ENCODE measurements at places on chromosomes 1 and 21.

GRCh38 chr1:110259770-110260169 lies 49.7 kb downstream of the KCNC4 start:
- no peak for DNase-seq

DNA sequence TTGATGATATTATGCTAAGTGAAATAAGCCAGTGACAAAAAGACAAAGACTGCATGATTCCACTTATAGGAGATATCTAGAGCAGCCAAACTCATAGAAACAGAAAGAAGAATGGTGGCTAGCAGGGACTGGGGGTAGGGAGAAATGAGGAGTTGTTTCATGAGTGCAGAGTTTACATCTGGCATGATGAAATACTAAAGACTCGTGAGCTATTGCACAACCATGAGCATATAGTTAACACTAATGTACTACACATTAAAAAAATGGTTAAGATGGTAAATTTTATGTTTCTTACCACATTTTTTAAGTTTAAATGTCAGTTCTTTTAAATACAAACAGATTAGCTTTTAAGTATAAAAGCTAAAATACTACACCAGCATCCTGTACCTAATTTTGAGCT lies 57.8 kb downstream of the ESRRG start:
- no peak for DNase-seq

DNA sequence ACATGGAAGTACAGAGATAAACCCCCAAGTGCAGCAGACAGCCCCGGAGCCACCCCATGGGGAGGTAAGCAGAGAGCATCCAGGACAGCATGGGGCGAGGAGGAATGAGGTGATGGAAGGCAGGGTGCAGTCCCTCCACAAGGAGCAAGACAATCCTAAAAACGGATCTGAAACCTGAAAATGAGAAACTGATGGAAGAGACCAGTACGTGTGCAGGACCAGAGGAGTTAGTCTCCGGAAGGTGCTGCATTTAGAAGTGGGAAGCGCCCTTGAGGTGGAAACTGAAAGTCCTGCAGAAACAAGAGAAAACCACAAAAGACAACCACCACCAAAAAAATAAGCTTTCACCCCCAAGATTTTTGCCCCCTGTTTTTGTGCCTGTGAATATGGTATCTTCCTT lies 17.4 kb upstream of the DDOST start:
- DNase-seq: no peak

GRCh38 chr1:4637616-4638344 lies 16.6 kb upstream of the AJAP1 start:
- no peak for DNase-seq

DNA sequence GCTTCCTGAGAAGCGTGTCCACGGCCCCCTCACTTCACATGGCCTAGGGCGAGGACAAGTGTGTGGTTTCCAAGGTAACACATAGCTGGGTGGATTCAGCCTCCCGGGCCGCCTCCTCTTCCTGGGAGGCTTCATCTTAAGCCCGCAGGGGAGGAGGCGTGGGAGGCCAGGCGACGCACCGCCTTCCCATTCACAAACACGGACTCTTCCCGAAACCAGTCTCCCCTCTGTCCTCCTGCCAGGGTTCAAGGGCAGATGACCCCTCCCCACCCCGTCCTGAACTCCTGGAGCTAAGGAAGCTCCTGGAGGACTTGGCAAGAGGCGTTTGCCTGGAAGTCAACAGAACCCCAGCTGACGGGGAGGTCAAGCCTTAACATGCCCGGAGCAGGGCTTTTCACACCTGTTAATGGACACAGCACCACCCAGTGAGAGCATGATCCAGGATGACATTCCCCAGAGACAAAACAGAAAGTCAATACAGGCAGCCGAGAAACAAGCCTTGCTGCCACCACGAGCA lies 56.7 kb downstream of the KCNN3 start:
- no peak for DNase-seq

- DNase-seq: no peak
These were observed 42.5 kb downstream of the ERI3 start for GRCh38 chr1:44312399-44313196.

- DNase-seq: no peak
These were observed 5.7 kb downstream of the DUSP23 start for GRCh38 chr1:159786465-159786864.

GRCh38 chr1:167676205-167676915 lies 45.4 kb upstream of the MPZL1 start:
- no peak for DNase-seq

DNA sequence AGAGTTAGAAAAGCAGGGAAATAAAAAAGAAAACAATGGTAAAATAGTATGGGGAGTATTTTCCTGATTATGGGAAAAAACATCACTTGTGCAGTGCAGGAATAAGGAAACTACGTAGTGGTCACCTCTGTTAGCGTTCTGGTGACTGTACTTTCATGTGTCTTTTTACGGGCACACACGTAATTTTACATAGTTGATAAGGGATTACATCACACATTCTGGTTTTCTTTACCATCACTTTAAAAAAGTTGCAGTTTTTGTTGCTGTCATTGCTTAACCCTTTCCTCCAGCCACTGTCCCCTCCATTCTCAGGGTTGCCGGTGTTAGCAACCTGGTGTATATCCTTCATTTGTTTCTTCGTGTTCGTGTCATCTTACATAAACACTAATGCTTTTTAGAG lies 35.1 kb downstream of the CNIH3 start:
- DNase-seq: no peak

DNA sequence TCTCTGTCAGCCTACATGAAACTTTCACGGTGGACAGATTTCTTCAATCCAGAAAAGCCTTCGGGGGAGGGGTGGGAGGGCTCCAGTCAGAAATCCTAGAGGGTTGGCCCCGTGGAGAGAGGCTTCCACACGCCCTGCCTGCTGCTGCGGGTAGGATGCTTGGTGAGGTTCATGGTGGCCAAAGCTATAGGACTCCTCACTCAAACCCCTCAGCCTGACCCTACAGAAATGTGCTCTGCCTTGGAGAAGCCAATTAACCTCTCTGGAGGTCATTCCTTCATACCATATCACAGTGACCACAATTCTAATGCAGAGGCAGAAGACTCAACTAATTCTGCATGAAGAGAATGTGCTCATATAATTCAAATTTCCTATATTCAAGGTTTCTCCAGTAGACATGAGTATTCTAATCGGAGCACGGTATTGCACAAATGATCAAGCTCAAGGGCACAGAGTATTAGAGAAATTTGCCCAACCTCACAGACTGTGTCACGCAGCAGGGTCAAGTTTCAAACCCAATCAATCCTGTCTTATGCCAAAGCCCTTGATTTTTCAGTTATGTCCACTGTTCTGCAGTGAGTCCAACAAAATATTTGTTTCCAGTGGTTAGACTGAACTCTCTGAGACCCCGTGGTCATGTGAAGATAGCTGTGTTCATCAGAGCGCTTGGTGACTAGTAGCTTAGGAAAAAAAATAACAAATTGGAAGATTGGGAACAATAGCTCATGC lies 104.8 kb downstream of the TOMM20 start:
- DNase-seq: no peak

DNA sequence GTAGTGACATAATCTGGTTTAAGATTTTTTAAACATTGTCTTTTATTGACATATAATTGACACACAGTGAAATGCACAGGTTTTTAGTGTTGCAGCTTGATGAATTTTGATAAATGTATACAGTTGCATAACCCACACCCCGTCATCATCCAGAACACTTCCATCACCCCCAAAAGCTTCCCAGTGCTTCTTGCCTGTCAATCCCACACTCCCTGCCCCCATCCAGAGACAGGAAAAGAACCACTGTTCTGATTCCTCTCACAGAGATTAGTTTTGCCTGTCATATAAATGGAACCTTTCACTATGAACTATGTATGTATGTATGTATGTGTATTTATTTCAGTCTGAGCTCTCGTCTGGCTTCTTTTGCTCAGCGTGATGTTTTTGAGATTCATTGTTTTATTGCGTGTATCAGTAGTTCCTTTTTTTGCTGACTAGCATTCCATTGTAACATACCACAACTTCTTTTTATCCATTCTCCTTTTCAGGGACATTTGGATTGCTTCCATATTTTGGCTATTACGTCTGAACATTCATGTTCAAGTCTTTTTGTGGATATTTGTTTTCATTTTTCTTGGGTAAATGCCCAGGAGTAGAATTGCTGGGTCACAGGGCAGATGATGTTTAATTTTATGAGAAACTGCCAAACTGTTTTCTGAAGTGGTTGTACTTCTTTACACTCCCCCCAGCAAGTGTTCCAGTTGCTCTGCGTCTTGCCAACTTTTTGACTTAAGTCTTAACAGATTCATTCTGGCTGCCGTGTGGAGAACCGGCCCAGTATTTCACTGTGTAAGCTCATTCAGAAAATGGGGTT lies 8.7 kb downstream of the UBIAD1 start:
- DNase-seq: no peak

GRCh38 chr1:216533776-216534175 lies 110.5 kb upstream of the USH2A start:
- no peak for DNase-seq

- no peak for DNase-seq
These were observed 7.8 kb downstream of the OBSCN start for GRCh38 chr1:228215663-228216116.

DNA sequence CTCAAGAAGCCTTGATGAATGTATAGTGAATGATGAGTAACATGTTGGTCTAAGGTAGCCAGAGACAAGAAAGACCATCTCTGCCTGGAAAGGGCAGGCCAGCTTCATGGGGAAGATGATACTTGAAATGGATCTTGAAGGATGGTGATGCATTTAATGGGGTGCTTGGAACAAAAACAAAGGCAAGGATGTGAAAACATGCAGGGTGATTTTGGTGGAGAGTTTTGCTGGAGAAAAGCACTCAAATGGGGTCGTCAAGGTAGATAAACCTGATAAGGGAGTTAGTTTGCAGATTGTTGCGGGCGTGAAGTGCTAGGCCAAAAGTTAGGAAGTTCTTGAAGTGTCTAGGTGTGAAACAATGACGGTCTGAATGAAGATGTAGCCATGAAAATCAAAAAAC lies 205.4 kb downstream of the HLX start:
- no peak for DNase-seq

GRCh38 chr1:118042501-118042900 lies 113.0 kb downstream of the WDR3 start:
- no peak for DNase-seq

DNA sequence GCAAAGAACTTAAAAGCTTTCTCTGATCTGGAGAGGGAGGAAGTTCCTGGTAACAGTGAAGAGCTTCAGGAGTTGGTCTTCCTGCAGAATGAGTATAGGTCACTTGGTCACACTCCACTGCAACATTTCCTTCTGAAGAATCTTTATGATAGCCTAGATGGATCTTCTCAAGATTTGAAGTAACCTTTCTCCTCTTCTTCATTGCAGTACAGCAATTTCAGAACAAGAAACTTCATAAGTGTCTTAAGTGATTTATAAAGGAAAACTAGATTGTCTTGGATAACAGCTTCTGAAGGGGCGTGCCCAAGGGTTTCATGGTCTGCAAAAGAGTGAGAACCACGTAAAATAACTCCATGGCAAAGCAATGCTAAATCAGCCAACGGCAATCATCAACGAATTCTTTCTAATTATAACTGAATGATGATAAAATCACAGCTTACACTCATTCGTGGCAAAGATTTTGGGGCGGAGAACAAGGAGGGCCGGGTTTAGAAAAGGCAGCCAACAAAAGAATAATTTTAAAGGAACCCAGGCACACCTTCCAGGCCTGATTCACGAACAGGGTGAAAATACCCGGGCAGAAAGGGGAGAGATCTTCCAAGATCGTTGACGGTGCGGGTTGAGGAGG lies 53.9 kb upstream of the ASPM start:
- DNase-seq: no peak

GRCh38 chr1:53644909-53645689 lies 93.9 kb downstream of the GLIS1 start:
- no peak for DNase-seq

DNA sequence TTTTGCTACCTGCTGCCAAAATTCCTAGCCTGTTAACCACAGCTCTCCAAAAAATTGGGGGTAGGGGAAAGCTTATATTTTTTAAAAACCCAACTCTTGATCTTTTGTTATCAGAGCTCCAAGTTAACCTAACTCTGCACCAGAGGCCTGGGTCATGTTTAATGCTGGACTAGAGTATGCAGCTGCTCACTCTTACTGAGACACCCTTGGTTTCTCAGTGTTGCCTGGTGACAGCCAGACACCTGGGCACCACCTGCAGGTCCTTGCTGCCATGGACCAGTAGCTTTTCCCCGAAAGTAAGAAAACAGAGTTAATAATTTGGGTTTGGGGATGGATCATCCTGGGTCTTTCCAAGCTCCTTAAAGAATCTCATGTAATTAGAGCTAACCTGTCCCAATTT lies 30.1 kb downstream of the KCNJ6 start:
- DNase-seq: no peak

DNA sequence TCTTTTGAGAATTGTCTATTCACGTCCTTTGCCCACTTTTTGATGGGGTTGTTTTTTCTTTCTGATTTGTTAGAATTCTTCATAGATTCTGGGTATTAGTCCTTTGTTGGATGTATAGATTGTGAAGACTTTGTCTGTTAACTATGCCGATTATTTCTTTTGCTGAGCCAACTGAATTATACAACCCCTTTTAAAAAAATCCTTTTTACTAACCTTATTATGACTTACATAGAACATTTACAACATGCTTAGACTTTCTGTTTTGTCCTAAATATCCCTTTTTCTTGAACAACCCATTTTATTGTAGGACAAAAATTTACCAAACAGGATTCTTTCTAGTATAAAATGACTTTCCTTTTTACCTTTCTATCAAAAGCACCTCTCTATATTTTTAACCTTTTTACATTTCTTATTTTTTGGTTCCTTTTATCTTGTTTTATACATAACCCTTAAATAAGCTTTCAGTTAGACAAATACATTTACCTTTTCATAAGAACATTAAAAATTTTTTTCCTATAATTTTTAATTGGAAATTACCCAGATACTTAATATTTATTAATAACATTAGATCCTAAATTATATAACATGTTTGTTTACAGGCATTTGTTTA lies 70.4 kb upstream of the TTLL7 start:
- DNase-seq: no peak

DNA sequence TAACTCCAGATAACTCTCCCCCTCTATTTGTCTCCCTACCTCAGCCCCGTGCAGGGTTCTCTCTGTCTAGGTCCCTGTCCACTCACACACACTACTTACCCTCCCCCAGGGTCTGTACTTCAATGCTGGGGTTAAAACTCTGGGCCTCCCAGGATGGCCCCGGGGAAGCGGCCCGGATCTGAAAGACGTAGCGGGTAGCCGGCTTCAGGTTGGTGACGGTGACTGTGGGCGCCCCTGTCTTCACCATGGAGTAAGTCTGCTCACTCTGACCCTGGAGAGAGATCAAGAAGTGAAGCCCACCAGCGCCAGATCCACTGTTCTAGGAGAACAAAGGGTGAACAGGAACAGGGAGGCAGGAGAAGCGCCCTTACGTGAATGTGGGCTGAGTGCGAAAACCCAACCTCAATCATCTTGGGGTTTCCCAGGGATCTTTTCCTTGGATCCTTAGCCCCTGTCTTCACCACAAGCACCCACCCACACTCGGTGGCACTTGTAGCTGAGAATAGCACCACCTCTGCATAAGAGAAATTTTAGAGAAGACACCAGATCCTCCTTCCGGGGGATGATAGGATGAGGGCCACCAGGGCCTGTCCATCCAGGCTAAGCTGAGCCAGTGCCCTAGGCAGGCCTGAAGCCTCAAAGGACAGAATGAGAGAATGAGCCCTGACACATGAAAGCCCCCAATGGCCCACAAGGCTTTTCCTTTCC lies 33.5 kb downstream of the EPHA10 start:
- DNase-seq: no peak

GRCh38 chr1:45929257-45929687 lies 125.9 kb downstream of the MAST2 start:
- peak; percentile 17 for DNase-seq

GRCh38 chr1:78426408-78426807 lies 64.4 kb upstream of the PTGFR start:
- no peak for DNase-seq
